ENCODE measurements at places on chromosomes 7 and 10.

DNA sequence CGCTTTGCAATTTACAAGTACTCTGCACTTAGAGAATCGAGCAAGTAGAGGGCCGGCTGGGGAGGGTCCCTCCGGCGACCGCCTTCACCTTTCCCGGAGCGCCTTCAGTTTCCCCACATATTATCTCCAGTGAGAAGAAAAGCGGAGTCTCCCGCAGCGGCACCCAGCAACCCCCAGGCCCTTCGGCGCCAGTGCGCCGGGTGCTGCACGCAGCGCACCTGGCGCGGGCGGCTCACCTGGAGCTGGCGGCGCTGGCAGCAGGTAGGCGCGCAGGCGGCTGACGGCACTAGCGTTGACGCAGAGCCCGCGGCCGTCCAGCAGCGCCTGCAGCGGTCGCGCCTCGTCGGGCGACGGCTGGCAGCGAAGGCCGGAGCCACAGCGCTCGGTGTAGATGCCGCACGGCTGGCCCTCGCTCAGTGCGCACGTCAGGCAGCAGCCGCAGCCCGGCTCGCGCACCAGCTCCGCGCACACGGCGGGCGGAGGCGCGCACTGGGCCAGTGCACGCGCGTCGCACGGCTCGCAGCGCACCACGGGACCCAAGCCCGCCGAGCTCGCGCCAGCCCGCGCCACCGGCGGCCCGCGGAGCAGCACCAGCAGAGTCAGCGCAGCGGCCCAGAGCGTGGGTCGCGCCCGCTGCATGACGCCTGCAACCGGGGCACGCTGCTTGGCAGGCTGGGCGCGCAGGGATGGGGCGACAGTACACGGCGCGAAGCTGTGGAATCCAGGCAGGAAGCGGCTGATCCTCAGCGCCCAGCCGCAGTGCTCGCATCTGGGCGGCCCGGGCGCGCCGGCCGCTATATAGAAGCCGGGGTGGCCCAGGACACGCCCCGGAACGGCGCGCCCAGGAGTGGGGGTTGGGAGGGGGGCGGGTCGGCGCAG lies at the start of gene IGFBP3:
IGFBP3 (minus strand) TSS at position 771 of the 879 bp plus-strand sequence; CDS start at position 639, 132 bp downstream.
- DNase-seq = no peak

- DNase-seq = peak; percentile 64
Observed at GRCh38 chr7:47335557-47336471, 246.1 kb downstream of the TNS3 start.

DNA sequence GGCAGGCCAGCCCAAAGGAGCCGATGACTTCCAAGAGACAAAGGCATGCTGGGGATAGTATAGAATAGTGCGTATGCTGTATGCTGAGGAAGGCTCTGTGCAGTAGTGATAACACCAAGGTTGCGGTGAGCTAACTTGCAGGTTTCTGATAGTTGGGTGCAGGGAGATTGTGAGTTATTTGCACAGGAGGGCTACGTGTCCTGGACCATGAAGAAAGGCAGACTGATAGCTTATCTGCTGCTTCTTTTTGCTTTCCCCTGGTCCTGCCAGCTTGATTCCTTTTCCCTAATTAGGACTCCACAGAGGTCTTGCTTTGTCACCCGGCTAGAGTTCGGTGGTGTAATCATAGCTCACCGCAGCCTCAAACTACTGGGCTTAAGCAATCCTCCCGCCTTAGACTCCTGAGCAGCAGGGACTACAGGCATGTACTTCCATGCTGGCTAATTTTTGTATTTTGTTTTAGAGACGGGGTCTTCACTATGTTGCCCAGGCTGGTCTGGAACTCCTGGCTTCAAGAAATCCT lies 43.9 kb upstream of the ARHGAP12 start:
- no peak for DNase-seq

- no peak for DNase-seq
Observed at GRCh38 chr10:16436367-16436757, 448 bp upstream of the PTER start.

DNA sequence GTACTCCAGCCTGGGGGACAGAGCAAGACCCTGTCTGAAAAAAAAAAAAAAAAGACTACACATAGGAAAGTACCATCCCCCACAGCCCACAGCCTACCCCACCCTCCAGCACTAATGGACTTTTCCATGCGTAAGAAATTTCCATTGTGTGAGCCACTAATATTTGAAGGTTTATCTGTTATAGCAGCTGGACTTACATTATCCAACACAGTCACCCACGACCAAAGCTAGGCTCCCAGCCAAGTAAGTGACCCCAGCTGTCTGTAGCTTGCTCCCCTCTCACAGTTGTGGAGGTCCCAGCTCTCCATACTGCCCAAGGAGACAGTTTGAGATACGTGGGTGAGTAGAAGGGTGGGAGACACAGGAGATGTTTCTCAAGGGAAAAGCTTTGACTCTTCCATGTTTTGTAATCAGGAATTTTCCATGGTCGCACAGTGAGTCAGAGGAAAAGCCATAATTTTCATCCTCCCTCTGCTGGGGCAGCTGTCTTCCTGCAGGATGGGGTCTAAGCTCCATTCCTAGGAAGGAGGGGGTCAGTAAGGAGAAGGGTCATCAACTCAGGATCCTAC lies 57.4 kb downstream of the CAV1 start:
- no peak for DNase-seq

DNA sequence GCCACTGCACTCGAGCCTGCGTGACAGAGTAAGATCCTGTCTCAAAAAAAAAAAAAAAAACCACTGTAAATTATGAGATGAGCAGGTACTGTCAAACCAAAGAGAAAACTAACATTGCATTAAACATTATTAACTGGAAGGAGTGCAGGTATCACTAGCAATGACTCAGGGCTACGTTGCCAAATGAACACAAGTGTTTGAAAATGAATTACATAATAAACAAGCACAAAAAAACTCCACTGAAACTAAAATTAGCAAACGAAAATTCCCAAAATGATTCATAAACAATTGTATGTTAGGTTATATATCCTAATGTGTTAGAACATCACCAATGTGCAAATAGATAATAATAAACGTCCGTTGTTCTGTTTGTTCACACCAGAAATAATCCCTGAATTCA lies 42.8 kb downstream of the NSUN6 start:
- DNase-seq = no peak

- DNase-seq = no peak
Observed at GRCh38 chr7:155705623-155706360, 61.3 kb downstream of the RBM33 start.

DNA sequence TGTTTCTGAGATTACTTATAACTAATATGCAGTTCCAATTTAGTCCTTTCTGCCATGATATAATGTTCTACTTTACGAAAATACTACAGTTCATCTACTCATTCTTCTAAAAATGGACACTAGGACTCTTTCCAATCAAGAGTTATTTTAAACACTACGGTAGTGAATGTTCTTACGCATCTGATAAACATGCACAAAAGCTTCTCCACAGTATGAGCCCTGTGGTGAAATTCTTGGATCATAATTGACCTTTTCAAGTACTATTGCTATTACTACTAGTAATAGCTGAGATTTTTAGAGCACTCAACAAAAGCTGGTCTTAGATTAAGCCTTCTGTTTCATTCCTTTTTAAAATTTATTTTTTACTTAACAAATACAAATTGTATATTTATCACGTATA lies 106.4 kb downstream of the CH25H start:
- DNase-seq = peak; percentile 51

- no peak for DNase-seq
Observed at GRCh38 chr10:100685331-100685730, 60.1 kb upstream of the PAX2 start.

DNA sequence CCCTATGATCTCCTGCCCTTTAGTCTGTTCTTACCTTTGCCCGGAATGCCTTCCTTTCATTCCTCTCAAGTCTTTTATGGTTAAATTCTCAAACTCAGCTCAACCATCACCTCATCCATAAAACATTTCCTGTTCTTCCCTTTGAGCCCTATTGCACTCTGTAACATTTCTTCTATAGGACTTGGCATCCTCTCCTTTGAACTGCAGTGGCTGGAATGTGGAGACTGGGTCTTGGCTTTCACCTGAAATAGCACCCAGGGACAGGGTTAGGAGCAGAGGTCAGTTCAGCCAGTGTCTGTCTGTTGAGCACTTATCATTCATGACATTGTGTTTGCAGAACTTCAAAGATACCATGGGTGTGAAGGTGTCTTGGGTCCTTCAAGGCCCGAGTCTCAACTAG lies 7.2 kb downstream of the NFE2L3 start:
- DNase-seq = no peak

- DNase-seq = no peak
Observed at GRCh38 chr7:83957333-83957732, 237.3 kb downstream of the SEMA3A start.

- DNase-seq = peak; percentile 72
Observed at GRCh38 chr7:106421181-106421762, 136.5 kb upstream of the NAMPT start.

- no peak for DNase-seq
Observed at GRCh38 chr7:16344927-16345326, 76.4 kb downstream of the CRPPA start.

DNA sequence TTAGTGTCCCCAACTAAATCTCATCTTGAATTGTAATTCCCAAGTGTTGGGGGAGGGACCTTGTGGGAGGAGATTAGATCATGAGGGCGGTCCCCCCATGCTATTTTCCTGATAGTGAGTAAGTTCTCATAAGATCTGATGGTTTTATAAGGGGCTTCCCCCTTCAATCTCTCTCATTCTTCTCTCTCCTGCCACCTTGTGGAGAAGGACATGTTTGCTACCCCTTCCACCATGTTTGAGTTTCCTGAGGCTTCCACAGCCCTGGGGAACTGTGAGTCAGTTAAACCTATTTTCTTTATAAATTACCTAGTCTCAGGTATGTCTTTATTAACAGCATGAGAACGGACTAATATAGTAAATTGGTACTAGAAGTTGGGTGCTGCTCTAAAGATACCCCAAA lies 365.6 kb downstream of the ANKRD7 start:
- no peak for DNase-seq

DNA sequence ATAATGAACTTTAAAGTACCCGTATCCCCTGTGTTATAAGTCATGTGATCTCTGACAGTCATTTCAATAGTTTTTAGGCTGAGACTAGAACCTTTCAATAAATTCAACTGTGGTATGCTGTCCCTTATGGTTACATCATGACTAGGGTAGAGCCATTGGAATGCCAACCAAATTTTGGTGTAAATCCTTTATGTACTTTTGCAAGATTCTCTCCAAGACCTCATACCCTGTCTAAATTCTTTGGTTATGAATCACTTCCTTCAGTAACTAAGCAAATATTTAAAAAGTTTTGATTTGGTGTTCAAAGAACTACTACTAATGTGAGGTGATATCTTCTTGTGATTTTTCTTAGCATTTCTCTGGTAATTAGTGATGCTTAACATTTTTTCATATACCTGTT lies 20.8 kb upstream of the OR6B1 start:
- peak; percentile 33 for DNase-seq

DNA sequence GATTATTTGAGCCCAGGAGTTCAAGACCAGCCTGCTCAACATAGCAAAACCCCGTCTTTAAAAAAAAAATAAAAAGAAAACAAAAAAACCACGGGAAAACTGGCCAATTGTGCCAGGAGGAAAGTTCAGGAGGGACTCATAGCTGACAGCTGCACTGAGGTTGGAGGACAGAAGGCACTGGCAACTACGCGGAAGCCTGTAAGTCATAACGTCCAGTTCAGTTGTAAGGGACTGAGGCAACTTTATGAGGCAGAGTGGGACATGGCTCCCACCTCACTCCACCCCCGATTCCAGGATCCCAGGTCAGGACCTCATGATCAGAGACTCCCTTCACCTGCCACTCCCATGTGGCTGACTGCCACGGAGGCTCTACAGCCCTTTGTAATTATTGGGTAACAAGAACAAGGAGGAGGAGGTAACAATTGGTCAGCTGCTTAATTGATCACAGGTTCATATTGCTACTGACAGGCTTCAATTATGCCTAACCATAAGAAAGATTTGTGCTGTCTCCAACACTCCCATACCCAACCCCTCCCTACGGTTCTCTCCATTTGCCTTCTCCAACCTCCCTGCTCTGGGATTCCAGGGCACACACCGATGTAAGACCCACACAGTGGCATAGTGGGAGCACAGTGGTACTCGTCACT lies 1.9 kb upstream of the CCL24 start:
- no peak for DNase-seq

- peak; percentile 2 for DNase-seq
Observed at GRCh38 chr7:107816011-107816566, 13.1 kb upstream of the SLC26A3 start.

GRCh38 chr10:49609283-49610113 lies 612 bp upstream of the SLC18A3 start:
- DNase-seq = no peak

GRCh38 chr10:82211346-82211745 lies 336.4 kb downstream of the NRG3 start:
- DNase-seq = no peak

- no peak for DNase-seq
Observed at GRCh38 chr10:1175956-1176565, 119.9 kb downstream of the WDR37 start.

GRCh38 chr10:84654671-84655070 lies 326.3 kb downstream of the CCSER2 start:
- no peak for DNase-seq

DNA sequence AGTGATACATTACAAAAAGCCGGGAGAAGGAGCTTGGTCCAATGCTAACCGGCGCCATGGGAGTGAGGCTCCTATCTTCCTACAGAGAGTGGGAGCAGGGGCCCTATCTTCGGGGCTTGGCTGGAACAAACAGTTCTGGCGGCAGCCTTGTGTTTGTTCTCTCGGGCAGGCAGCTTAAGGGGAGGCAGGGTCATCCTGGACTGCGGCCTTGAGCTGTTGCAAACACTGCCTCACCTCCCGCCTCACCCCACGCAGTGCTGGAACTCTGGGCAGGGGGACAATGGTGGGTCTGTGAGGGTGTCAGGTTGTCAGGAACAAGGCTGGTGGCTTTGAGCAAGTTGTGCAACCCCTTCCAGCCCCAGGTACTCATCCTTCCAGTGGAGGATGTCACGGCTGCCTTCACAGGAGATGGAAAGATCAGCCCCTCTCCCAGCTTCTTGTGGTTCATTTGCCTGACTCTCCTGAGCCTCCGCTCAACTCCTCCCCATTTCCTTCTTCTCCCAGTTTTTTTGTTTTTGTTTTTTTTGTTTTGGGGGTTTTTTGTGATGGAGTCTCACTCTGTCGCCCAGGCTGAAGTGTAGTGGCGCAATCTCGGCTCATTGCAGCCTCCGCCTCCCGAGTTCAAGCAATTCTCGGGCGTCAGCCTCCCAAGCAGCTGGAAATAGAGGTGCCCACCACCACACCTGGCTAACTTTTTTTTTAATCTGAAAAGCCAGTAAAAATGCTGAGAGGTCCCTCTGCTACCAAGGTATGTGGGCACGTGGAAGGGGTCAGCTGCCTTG lies 57.4 kb downstream of the SPOCK2 start:
- no peak for DNase-seq

GRCh38 chr10:78224602-78225001 lies 190.9 kb downstream of the RPS24 start:
- DNase-seq = no peak

GRCh38 chr10:110304394-110304779 lies 333 bp downstream of the SMNDC1 start:
- no peak for DNase-seq

All from AG09309 (cell line).